ENCODE measurements at places on chromosomes 7 and 10.

GRCh38 chr7:75968561-75969001 lies 25.8 kb downstream of the TMEM120A start:
- no peak for DNase-seq

GRCh38 chr7:131365838-131366237 lies 38.2 kb downstream of the MKLN1 start:
- DNase-seq = no peak

DNA sequence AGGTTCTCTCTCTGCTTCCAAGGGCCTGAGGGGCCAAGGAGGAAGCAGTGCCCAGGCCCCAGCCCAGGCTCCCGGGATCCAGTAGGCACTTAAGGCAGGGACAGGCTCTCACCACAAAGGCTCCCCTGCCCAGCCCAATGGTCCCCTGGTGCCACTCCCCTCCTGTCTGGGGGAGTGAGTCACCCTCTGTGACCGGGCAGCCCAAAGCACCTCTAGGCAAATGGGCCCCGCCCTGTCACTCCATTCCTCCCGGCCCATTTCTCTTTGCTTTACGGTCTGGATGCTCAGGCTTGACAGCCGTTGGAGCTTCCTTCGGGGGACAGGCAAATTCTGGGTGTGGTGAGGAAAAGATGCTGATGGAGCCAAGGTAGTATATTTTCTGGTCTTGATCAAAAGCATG lies at the start of gene CALHM3:
CALHM3 (minus strand) TSS at position 106 of the 400 bp plus-strand sequence. CDS start 208 bp downstream, outside the sequence.
- DNase-seq = no peak

DNA sequence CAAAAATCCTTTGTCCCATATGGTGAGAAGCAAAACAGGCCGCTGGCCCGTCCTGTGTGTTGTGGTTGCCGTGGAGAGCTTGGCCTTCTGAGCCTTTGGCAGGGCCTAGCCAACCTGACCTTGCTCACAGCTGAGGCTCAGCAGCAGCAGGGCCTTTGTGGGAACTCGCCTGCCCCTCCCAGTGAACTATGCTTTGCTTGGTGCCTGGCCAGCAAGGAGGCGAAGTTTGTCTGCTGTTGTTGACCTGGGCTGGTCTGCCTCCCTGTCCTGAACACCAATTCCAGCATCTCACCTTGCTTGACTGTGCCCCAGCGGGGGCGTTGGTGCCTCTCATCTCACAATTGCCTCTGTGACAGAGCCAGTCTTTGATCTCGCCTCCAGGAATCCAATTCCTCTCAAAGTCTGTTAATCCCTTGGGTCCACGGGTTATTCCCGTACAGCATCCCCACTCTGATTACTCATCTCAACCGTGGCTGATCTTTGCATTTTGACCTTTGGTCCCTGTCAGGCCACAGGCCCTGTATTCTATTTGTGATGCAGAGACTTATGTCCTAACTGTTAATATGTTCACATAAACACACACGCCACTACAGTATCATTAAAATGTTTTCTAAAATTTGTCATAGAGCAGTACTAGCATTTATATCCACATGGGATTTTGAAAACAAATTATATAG lies 22.6 kb downstream of the EPDR1 start:
- DNase-seq = no peak

DNA sequence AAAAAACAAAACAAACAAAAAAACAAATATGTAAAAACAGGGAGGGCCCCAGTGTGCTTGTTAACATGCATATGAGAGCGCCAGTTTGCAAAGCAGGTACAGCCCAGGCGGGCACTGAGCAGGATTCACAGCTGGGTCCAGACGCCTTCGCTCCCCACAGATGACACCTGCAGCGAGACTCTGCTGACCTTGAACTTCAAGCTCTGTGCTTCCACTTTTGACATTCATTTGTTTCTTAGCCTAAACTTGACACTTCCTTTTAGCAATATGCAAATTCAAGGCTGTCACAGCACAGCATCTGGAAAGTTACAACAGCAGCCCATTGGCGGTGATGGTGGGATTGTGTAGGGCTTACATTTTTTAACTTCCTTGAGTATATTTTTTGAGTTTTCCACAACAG lies 88.8 kb upstream of the TNS3 start:
- no peak for DNase-seq

- DNase-seq = no peak
These were observed 60.2 kb upstream of the ADGRA1 start for GRCh38 chr10:133027482-133027881.

DNA sequence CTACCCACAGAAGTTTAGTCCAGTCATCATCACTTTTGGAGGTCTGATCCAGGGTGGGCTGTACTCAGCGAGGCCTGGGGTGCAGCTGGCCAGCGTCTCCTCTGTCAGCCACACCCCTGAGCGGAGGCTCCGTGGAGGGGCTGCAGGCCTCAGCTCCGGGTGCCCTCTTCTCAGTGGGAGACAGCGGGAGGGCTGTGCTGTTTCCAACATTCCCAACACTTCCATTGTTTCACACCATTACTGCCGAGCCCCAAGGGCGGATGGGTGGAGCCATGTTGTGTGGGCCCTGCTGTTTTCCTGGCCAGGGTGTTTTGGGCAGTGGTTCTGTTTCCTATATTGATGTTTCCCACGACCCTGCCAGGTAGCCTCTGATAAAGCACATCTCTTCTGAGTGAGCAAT lies 95.0 kb downstream of the MKI67 start:
- DNase-seq = no peak

Measured in activated CD8-positive, alpha-beta memory T cell treated with anti-CD3 and anti-CD28 coated beads for 1 hour (primary cell).